ENCODE measurements at places on chromosomes 6 and 20. TPM values are rescaled to one million over a fixed set of nuclear protein-coding genes. Genes with fewer than 3 reads are reported as not detected.

The SIRPB2 gene
- not detected for total RNA-seq

The WFDC10B gene
- total RNA-seq = not detected

The CRIP3 gene
- total RNA-seq = not detected

The TMEM170B gene
- 1.4 TPM for total RNA-seq

The ERVFRD-1 gene
- not detected for total RNA-seq

Data from fibroblast of the aortic adventitia (primary cell).